ENCODE measurements at places on chromosomes 16 and 17. TPM values are rescaled to one million over a fixed set of nuclear protein-coding genes. Genes with fewer than 3 reads are reported as not detected.

- no peak for DNase-seq
Measured at GRCh38 chr17:73103641-73104335, 11.3 kb upstream of the SLC39A11 start.

- no peak for DNase-seq
Measured at GRCh38 chr16:82651921-82652601, 25.3 kb downstream of the CDH13 start.

- no peak for DNase-seq
Measured at GRCh38 chr17:71983828-71984227, 137.0 kb upstream of the SOX9 start.

GRCh38 chr16:4402439-4403132, 13.8 kb downstream of the CORO7 start:
- DNase-seq = no peak

DNA sequence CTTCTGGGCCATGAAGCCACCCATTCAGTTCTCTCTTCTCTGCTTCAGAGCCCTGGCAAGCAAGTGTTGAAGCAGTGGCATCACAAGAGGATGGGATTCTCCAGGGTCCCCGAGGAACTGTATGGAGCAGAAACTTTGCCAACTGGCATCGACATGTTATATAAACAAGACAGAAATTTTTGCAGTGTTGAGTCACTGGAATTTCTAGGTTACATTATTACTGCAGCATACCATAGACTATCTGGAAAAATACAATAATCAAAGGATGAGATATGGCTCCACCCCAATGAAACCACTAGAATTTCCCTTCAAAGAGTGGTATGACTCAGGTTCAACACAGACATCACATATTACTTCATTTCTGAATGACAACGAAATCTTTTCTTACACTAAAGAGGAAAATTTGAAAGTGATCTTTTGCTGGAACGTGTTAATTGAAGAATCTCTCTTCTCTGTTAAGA, 343.0 kb upstream of the DYNLRB2 start:
- DNase-seq = peak; percentile 42

GRCh38 chr16:49923411-49923810, 67.5 kb upstream of the ZNF423 start:
- no peak for DNase-seq

DNA sequence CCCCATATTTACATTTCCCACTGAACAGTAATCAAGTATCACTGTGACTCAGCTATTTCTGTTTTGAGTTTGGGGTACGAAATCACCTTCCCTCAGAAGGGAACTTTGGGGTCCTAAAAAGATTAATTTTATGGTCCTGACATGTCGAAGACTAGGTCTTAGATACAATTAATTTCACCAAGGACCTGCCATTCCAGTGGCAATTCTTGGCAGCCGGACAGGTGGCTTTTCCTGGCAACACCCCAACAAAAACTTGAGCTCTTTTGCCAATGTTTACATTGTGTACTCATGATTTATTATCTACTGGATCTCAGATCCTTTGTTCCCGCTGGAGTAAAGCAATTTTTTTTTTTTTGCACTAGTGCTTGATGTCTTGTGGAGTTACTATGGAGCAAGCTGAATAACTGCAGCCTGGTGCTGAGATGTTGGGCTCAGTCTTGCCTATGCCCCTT, 14.4 kb downstream of the SLFN5 start:
- no peak for DNase-seq

GRCh38 chr16:87382023-87382785, 1.4 kb downstream of the FBXO31 start:
- DNase-seq = no peak

GRCh38 chr17:66627985-66628384, 206.9 kb upstream of the CACNG5 start:
- no peak for DNase-seq

- no peak for DNase-seq
Measured at GRCh38 chr17:71202449-71202848, 918.4 kb upstream of the SOX9 start.

GRCh38 chr17:73208139-73208827, 15.4 kb downstream of the COG1 start:
- DNase-seq = no peak

GRCh38 chr16:86303787-86304678, 206.3 kb upstream of the FOXF1 start:
- no peak for DNase-seq

GRCh38 chr17:55053855-55054254, 85.3 kb downstream of the STXBP4 start:
- no peak for DNase-seq

- no peak for DNase-seq
Measured at GRCh38 chr16:84237994-84238750, 1.6 kb downstream of the KCNG4 start.

DNA sequence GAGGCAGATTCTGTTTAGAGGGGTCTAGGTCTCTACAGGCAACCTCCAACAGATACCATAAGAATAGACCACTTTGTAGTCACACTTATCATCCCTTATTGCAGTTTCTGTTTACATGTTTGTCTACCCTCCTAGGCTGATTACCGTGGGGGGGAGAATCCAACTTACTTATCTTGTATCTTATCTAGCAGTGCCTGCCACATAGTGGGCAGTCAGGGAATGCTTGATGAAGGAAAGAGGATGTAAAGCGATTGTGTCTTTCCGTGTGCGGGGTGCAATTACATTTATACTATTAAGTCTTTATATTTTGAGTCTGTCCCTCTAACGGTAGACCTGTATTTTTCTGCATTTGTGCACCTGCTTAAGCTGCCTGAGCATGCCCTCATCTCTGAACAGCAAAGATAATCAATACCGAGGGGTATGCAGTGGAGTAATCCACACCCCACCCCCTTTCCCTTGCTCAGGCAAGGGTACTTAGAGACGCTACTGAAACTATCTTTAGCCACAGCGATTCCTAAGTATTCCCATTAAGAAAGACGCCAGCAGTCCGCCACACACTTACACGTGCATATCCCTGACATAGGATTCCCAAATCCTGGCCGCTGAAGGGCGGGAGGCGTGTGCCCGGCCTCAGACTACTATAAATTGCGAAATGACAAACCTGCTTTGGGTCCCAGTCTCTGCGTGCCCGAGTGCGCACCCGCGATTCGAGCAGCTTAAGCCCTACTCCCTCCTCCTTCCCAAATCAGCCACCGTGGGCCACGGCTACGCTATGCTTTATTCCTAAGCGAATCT, 635 bp upstream of the AATF start:
- no peak for DNase-seq

DNA sequence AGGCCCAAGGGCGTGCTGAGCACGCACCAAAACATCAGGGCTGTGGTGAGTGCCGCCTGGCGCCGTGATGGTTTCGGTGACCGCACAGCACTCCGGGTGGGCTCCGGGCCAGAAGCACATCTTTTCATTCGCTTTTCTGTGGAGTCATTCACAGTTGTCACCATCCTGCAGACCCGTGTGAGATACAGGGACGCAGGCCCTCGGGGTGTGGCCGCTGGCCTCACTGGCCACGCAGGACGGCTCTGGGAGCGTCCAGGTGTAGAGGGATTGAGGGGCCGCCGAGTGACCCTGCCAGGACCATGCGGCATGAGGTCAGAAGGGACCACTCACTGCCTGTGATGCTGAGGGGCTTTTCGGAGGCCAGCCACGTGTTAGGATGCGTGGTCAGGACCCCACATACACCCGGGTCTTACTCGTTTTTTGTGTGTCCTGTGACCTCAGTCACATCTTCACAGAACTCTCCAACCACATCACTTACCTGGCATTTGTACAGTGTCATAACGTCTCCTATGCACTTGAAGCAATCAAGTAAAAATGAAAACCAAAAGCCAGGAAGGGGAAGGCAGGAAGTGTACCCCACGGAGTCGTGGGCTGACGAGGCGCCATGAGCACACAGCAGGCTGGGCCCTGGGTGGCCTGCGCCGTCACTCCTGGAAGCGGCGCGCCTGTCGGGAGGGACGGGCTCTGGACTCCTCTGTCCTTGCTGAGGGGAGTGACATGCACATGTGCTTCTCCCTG, 7.8 kb downstream of the ACSF3 start:
- DNase-seq = no peak

- DNase-seq = no peak
Measured at GRCh38 chr17:71727292-71727691, 393.5 kb upstream of the SOX9 start.

- DNase-seq = no peak
Measured at GRCh38 chr16:11354407-11354732, 9.1 kb downstream of the RMI2 start.

- DNase-seq = no peak
Measured at GRCh38 chr16:30725418-30725792, 22.8 kb upstream of the PHKG2 start.

- no peak for DNase-seq
Measured at GRCh38 chr16:11301645-11302501, 20.7 kb upstream of the PRM1 start.

DNA sequence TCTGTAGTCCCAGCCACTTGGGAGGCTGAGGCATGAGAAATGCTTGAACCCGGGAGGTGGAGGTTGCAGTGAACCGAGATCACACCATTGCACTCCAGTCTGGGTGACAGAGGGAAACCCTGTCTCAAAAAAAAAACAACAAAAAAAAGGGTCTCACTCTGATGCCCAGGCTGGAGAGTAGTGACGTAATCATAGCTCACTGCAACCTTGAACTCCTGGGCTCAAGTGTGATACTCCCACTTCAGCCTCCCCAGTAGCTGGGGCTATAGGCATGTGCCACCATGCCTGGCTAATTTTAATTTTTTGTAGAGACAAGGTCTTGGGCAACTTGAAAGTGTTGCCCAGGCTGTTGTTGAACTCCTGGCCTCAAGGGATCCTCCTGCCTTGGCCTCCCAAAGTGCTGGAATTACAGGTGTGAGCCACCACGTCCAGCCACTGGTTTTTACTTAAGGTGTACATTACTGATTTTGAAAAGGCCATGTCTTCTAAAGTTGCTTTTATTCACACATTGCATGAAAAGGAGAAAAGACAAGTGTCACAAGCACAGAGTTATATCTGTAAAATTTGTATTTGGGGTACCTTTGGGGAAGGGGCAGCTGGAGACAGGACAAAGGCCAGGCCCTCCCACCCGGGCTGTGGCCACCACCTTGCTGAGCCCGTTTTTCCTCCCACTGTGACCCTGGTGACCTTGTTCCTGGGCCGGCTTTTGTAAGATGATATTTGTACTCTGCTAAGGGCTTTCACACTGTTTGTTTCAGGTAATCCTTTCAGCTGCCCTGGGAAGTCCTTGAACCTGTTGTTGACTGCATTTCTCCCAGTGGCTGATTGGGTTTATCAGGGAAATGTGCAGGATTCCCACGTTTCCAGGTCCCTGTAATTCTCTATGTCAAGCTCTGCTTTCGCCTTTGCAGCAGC, 11.5 kb downstream of the GPT2 start:
- DNase-seq = no peak

DNA sequence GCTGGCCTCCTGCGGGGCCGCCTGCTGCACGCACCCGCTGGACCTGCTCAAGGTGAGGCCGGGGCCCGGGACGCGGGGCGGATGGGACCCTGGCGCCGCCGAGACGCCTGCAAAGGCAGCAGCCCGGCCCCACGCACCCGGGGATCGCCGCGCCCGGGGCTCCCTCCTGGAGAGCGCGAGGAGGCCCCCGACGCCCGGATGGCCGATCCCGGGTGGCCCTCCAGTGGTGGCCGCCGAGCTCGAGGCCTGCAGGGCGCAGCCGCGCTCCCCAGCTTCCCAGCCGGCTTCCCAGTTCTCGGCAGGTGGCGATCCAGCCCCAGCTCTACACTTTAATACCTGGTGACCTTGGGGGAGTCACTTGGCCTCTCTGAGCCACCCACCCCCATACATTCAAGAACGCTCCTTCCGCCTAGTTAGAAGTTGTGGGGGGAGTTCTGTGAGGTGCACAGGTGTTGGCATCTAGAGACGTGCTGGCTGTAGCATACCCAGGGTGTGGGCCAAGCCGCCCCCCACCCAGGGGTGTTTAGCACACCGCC, 452 bp downstream of the SLC25A10 start:
- DNase-seq = no peak

- no peak for DNase-seq
Measured at GRCh38 chr16:9061358-9061813, 30.1 kb upstream of the HAPSTR1 start.

DNA sequence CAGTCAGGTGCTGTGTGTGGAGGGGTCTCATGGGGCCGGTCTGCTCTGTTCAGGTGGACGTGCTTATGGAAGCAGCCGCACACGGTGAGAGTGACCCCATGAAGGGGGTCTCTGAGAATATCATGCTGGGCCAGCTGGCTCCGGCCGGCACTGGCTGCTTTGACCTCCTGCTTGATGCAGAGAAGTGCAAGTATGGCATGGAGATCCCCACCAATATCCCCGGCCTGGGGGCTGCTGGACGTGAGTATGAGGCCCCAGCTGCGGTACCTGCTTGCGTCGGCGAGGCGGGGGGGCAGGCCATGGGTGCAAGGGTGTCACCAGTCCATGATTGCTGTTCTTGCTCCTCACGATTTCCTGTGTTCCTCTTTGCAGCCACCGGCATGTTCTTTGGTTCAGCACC, 27.9 kb downstream of the POLR2A start:
- DNase-seq = no peak

DNA sequence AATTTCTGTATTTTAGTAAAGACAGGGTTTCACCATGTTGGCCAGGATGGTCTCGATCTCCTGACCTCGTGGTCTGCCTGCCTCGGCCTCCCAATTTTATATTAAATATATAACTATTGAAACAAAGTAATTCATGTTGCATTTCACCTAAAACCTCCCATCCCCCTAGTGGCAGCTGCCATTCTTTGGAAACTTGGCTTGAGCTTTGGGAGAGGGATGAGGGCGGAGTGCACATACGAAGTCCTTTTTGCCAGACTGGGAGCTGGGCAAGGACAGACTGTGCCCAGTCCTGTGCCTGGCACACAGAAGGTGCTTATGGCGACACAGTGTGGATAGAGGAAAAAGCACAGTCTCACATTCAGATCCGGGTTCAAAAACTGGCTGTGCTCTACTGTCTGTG, 83.8 kb downstream of the NETO2 start:
- no peak for DNase-seq

The NPIPA1 gene
- 28.2 TPM for total RNA-seq

The TP53I13 gene
- total RNA-seq = 70.4 TPM

The CRYBA1 gene
- not detected for total RNA-seq

The GRIN2A gene
- under 0.01 TPM for total RNA-seq

The CD300LG gene
- total RNA-seq = not detected

The HOXB8 gene
- total RNA-seq = 7.5 TPM

The GNG13 gene
- not detected for total RNA-seq

The PRDM7 gene
- total RNA-seq = not detected

The SLFN12L gene
- not detected for total RNA-seq

The MYH1 gene
- total RNA-seq = not detected

The TMEM204 gene
- 1.2 TPM for total RNA-seq

Measured in kidney epithelial cell (primary cell).